ENCODE measurements at places on chromosomes 1 and 21. TPM values are rescaled to one million over a fixed set of nuclear protein-coding genes. Genes with fewer than 3 reads are reported as not detected.

The HSD3B2 gene
- total RNA-seq, result not detected

The TBCE gene
- 26.7 TPM for total RNA-seq

The HNRNPCL2 gene
- total RNA-seq, result not detected

The KRTAP22-2 gene
- not detected for total RNA-seq

- H3K4me3 ChIP-seq, result no peak overlapping the region
- no peak for DNase-seq
- H3K36me3 ChIP-seq, result no peaks in the 10 kb centered on the region
- no peaks in the 10 kb centered on the region for H3K4me1 ChIP-seq
- peaks cover 3% of the 10 kb centered on the region for H3K27me3 ChIP-seq
- no peak overlapping the region for H3K27ac ChIP-seq
Observed at GRCh38 chr1:207903767-207904166, 7.2 kb downstream of the CD34 start.

- H3K4me3 ChIP-seq, result no peak overlapping the region
- DNase-seq, result peak; percentile 47
- H3K36me3 ChIP-seq, result peaks cover 23% of the 10 kb centered on the region
- H3K4me1 ChIP-seq, result no peaks in the 10 kb centered on the region
- no peaks in the 10 kb centered on the region for H3K27me3 ChIP-seq
- H3K27ac ChIP-seq, result no peak overlapping the region
Observed at GRCh38 chr1:151693057-151693651, 23.4 kb downstream of the CELF3 start.

DNA sequence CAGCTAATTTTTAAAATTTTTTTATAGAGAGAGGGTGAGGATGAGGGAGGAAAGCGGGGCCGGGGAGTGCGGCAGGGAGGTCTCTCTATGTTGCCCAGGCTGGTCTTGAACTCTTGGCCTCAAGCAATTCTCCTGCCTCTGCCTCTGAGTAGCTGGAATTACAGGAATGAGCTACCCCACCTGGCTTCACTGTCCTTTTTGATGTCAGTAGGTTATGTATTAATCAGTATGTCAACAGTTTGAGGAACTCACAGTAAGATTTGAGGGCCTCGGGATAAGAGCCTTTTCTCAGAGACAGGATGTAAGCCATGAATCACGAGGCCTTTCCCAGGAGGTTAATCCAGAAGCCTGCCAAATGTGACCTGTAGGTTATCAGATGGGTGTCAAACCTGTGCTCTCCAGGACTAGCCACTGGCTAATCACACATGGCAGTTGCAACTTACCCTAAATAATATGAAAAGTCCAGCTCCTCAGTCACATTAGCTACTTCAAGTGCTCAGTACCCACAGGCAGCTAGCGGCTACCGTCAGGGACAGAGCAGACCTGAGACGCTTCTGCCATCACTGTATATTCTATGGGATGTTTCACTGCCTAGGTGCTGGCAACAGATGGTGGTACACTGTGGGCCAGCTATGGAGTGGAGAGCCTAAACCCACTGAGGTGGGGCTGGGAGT lies 33.1 kb downstream of the TRIM67 start:
- H3K4me1 ChIP-seq, result no peaks in the 10 kb centered on the region
- H3K36me3 ChIP-seq, result no peaks in the 10 kb centered on the region
- H3K27me3 ChIP-seq, result peaks cover 16% of the 10 kb centered on the region
- DNase-seq, result no peak
- H3K27ac ChIP-seq, result no peak overlapping the region
- no peak overlapping the region for H3K4me3 ChIP-seq

- no peak overlapping the region for H3K4me3 ChIP-seq
- no peaks in the 10 kb centered on the region for H3K4me1 ChIP-seq
- no peak overlapping the region for H3K27ac ChIP-seq
- H3K27me3 ChIP-seq, result no peaks in the 10 kb centered on the region
Observed at GRCh38 chr1:31849653-31850052, 33.8 kb upstream of the SPOCD1 start.

DNA sequence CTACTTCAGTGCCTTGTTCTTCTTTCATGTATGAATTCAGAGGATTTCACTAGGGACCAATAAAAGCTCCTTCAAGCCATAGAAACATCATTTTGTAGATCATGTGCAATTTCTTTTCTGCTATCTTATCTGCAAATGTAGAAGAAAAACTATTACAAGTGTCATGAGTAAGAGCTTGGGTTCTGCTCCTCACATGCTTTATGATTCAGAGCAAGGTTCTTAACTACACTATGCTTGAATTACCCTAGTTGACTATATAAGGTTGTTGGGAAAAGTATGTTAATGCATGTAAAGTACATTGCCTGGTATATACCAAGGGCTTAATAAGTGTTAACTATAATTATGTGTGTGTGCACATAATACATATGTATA lies 91.4 kb upstream of the S1PR1 start:
- 0 out of 2 replicates have a peak, but pooled peaks cover 2% of the 10 kb centered on the region for H3K4me1 ChIP-seq
- no peaks in the 10 kb centered on the region for H3K36me3 ChIP-seq
- H3K4me3 ChIP-seq, result no peak overlapping the region
- DNase-seq, result peak; percentile 60
- no peaks in the 10 kb centered on the region for H3K27me3 ChIP-seq
- no peak overlapping the region for H3K27ac ChIP-seq

GRCh38 chr1:62276791-62277190 lies 42.4 kb downstream of the KANK4 start:
- H3K4me3 ChIP-seq, result no peak overlapping the region
- no peaks in the 10 kb centered on the region for H3K36me3 ChIP-seq
- H3K27me3 ChIP-seq, result no peaks in the 10 kb centered on the region
- no peak overlapping the region for H3K27ac ChIP-seq
- DNase-seq, result no peak

GRCh38 chr1:51517361-51518032 lies 1.6 kb downstream of the EPS15 start:
- no peaks in the 10 kb centered on the region for H3K36me3 ChIP-seq
- H3K27me3 ChIP-seq, result no peaks in the 10 kb centered on the region
- H3K27ac ChIP-seq, result peak overlapping the region; percentile 66
- peak; percentile 11 for DNase-seq
- peaks cover 9% of the 10 kb centered on the region for H3K4me1 ChIP-seq

All from IMR-90 (cell line).